ENCODE measurements at places on chromosomes 7 and 10.

GRCh38 chr10:129809431-129809830 lies 154.6 kb downstream of the EBF3 start:
- DNase-seq, result no peak

GRCh38 chr10:26815500-26815899 lies 45.3 kb downstream of the ABI1 start:
- DNase-seq, result no peak

DNA sequence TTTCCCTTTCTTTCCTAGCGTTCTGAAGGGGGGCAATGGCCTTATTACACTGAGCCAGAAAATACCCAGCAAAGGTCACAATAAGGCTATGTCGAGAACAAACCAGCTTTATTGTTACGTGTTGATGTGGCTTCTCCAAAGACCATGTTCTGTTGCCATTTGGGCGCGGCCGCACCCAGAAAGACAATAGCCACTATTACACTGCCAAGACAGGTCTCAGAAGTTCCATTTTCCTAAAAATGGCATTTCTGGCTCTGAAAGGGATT lies 77.8 kb downstream of the PROSER2 start:
- no peak for DNase-seq

DNA sequence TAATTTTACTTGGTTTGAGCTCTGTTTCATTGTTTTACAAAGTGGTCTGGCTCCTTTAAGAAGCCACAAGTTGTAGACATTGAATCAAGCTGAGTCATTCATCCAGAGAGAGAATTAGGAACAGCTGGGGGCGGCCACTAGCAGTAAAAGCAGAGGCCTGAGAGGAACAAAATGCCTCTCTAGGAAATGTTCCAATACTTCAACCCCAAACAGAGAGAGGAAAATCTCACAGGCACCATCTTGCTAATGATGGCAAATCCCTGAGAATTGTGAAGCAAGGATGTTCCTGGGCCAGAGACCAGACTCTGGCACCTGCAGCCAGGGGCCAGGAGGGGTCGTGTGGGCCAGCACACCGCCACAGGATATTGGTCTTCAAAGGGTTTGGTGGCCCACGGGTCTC lies 26.5 kb upstream of the TRIL start:
- peak; percentile 72 for DNase-seq

DNA sequence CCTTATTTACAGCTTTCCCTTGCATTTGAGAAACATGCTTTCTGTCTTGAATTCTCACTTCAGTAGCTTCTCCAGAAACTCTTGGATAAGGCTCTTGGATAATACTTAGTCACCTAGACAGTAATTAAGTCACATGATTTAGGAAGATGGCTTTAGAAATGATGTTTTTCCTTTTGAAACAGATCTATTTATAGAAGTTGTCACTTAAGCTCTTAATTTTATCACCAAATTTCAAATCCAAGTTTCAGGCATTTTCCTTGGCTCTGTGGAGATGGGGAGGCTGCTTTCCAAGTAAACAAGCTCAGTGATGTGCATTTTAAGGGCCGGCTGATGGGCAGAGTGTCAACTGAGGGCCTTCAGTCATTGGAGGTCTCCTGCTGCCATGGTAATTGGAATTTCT lies 130.3 kb downstream of the SRI start:
- no peak for DNase-seq

DNA sequence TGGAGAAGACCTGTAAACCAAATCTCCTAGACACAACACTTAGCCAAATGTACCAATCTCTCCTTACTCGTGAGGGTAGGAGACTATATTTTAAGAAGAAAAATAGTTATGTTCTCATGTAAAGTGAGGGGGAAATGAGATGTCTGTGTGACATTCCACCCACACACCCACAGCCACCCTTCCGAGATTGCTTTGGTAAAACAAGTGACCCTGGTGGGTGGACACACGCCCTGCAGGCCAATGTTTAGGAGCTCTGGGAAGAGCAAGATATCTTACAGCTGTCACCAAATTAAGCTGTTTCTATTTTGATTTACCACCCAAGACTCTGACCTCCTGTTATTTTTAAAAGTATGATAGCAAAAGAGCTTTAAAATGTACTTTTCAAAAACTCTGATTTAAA lies 147.2 kb upstream of the PFKP start:
- no peak for DNase-seq

GRCh38 chr10:70769121-70769520 lies 16.1 kb downstream of the TBATA start:
- no peak for DNase-seq

- no peak for DNase-seq
Measured at GRCh38 chr7:34719636-34720035, 61.6 kb downstream of the NPSR1 start.

- no peak for DNase-seq
Measured at GRCh38 chr10:8054244-8054493, 319 bp upstream of the GATA3 start.

- DNase-seq, result no peak
Measured at GRCh38 chr10:129334266-129334665, 132.8 kb upstream of the MGMT start.

GRCh38 chr10:122102869-122103525 lies 114.0 kb downstream of the TACC2 start:
- no peak for DNase-seq

- DNase-seq, result no peak
Measured at GRCh38 chr10:97040706-97041105, 145.1 kb downstream of the SLIT1 start.

- peak; percentile 4 for DNase-seq
Measured at GRCh38 chr10:15719899-15720634, at the start of gene ITGA8. ITGA8 (minus strand) TSS chr10:15719922; CDS start chr10:15719771, 151 bp downstream.

DNA sequence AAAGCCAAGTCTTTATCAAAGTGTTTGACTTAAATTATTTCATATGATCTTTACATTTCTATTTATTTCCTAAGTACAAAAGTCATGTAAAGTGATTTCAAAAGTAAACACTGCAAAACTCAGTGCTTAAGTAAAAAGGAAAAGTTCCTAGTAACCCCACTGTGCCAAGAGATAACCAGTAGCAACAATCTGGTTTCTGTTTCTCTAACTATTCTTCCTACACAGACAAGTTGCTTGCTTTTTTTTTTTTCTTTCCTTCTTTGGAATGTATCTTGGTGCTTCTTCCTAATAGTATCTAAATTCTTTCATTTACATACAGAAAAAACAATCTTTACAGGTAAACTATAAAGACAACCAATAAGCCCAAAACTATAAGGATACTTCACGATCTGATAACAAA lies 3.1 kb downstream of the JCAD start:
- no peak for DNase-seq

GRCh38 chr10:114499630-114500190 lies 95.4 kb upstream of the AFAP1L2 start:
- peak; percentile 32 for DNase-seq

DNA sequence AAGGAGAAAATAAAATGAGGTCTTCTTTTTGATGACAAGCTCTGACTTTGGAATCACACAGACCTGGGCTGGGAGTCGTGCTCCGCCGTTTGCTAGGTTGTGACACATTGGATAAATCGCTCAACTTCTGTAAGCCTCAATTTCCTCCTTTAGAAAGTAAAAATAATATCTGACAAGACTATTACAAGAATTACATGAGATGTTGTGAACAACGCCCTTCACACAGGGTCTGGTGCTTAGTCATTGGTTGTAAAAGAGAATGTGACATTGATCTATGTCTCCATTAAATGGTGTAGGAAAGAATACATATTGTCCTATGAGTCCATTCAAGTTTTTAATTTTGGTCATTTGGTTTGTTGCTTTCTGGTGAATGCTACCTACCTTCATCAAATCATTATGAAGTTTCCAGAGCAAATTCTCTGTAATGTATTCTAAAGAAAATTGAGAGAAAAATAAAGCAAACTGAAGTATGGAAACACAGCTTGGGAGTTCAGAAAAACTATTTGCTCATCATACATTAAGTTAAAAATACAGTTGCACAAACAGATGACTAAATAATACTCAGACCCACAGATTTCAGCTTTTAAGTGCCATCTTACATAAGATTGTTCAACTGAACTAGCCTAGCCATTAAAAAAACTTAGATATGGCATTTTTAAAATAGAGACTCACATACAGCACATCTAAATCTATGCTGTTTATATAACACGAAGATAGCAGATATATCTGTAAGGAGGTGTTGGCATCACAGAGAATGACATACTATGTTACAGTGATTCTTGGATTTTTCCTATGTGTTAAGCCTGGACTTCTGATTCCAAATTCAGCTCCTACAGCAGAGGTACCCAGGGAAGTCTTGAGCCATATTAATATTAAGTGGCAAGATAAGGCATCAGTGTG lies 12.3 kb upstream of the ADRB1 start:
- no peak for DNase-seq

- no peak for DNase-seq
Measured at GRCh38 chr10:102951316-102951715, 33.2 kb downstream of the CNNM2 start.

- DNase-seq, result no peak
Measured at GRCh38 chr7:107173191-107173590, 4.4 kb downstream of the HBP1 start.

- no peak for DNase-seq
Measured at GRCh38 chr10:15764892-15765454, 45.3 kb upstream of the ITGA8 start.

GRCh38 chr10:98259606-98260315 lies 8.2 kb downstream of the LOXL4 start:
- DNase-seq, result peak; percentile 95

- no peak for DNase-seq
Measured at GRCh38 chr7:4737300-4737699, 38.1 kb upstream of the AP5Z1 start.

- DNase-seq, result peak; percentile 63
Measured at GRCh38 chr7:24732646-24733413, 24.4 kb downstream of the GSDME start.

- DNase-seq, result no peak
Measured at GRCh38 chr7:147304376-147304775, 1187.8 kb downstream of the CNTNAP2 start.

DNA sequence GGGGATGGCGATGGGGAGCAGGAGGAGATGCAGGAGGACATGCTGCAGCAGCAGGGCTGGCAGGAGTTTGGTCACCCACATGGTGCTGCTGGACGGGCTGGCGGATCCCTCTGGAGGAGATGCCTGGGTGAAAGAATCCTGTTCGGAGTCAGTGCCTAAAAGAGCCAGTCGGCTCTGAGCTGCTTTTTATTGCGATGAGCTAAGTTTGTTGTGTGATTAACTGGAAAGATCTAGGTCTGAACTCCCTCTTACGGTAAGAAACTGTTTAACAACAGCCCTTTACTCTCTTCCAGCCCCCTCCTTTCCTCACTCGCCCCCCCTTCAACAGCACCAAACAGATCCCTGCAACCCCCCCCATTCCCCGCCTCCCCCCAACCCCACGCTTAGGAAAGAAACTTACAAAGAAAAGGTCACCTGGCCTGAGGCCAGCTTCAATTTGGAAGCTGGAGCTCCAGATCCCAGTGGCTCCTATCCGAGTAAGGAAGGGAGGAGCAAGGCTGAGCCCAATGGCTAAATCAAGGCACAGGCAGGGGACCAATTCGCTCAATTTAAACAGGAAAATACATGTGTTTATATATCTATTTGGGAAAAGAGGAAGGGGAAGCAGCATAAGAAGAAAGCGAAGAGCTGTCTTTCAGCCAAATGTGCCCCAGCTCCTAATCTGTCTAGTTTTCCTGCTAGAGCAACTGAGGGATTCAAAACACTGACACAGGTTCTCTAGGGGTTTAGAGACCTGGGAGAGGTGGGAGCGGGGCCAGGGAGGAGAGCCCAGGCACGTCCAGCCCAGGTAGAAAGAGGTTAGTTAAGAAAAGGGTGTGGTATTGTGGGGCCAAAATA lies at the start of gene HGF:
TSS of gene HGF (minus strand) at position 157 of the 837 bp plus-strand sequence. CDS start at position 81, 76 bp downstream.
- DNase-seq, result peak; percentile 77

DNA sequence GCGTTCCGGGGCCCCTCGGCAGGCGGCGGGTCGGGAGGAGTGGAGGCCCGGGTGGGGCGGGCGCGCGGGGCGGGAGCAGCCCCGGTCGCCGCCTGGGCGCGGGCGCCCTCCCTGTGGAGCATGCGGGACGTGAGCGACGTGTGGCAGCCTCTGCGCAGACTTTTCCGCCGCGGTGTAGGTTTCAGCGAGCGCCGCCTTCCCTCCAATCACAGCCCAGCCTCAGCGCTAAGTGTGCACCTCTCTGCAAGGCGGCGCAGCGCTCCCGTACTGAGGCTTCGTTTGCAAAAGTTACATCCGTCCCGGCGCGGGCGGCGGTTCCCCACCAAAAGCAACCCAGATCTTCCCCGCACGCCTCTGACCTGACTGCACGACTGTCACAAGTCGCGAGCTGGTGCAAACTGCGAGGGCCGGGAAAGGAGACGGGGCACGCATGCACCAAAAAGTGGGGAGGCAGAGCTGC lies 1.2 kb upstream of the PFKFB3 start:
- DNase-seq, result peak; percentile 63

Data from NB4 (cell line).